ENCODE measurements at places on chromosomes 16 and 17.

GRCh38 chr16:56340864-56341365 lies 84.4 kb downstream of the AMFR start:
- no peak for DNase-seq

DNA sequence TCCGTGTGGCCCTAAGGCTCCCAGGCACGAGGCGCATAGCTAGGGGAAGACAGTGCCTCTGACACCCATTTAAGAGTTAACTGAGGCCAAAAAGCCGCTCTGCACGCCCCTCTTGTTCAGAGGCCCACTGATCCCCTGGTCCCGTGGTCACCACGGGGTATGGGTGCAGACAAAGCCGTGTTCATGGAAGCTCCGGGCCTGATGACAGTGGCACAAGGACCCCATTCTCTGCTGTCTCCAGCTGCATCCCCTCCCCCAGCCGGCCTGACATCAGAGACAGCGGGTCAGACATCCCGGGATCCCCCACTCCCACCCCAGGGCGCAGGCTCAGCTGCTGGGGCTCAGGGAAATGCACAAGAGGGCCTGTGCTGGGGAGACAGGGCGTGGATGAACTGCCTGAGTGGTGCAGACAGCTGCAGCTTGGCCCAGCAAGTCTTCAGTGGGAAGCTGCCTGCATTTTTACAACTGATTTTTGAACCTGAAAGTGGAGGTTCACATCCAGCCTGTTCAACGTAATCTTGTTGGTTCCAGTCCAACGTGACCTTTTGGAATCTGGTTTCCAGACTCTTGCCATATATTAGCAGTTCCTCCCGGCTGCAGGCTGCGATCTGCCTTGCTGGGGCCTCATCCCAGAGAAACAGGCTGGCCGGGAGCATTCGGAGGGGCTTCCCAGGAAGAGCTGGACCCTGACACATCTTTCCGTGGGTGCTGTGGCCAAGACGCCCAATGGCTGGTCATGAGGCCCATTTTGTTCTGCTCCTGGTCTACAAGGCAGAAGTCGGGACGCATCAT lies 9.7 kb upstream of the BAHCC1 start:
- DNase-seq = peak; percentile 53

GRCh38 chr16:67391424-67392300 lies 1.6 kb downstream of the TPPP3 start:
- DNase-seq = peak; percentile 43

- DNase-seq = no peak
Measured at GRCh38 chr16:17228048-17228707, 242.6 kb downstream of the XYLT1 start.

- no peak for DNase-seq
Measured at GRCh38 chr16:2237102-2237482, 848 bp downstream of the DNASE1L2 start.

DNA sequence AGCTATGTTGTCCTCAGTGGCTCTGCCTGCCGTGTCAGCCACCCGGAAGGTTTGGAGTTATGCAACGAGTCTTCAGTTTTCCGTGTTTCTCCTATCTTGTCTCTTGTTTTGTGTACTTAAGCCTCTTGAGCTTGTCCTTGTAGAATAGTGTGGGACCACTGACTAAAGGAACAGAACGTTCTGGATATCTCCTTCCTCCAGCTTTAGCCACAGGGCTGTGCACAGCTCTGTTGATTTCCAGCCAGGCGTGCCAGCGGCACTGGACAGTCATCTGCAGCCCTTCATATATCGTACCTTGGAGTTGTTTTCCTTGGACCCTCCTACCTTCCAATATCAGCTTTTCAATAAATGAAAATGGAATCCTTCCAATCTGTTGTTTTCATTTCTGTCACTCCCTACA lies 39.8 kb downstream of the TMEM11 start:
- peak; percentile 40 for DNase-seq

DNA sequence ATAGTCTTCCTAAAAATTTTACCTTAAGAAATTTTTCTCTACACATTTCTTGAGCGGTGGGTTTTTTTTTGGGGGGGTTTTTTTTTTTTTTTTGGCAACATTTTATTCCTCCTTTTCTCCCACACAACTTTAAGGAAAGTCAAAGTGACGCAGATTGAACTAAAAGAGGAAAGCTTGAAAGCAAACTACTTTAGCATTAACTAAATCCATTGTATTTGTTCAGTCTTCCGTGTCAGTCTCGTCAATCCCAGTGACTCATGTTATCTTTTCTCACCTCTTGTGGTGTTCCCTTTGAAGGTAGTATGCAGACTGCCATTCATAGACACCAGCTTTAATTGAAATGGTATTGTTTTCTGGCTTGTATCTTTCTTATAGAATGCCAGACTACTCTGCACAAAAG lies 39.3 kb downstream of the TADA2A start:
- DNase-seq = no peak

DNA sequence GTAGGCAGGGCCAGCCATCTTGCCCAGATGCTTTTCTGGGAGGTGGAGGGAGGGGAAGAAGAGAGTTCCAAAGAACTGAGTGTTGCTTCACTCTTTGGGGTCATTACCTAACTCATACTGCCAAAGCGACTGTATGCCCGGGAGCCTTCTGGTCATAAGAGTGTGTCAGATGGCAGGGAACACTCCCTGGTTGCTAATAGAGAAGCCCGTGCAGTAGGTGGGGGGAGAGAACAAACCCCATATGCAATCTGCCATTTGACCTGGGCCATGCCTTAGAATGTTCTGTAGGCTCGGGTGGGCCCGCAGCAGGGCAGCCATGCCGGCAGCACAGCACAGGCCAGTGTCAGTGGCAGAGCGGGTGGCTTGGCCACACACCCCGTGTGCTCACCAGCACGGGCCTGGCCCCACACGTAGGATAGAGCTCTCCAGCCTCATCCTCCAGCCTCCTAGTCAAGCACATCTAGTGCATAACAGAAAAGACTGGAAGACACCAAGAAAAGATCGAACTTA lies 120.5 kb downstream of the SOCS1 start:
- no peak for DNase-seq

DNA sequence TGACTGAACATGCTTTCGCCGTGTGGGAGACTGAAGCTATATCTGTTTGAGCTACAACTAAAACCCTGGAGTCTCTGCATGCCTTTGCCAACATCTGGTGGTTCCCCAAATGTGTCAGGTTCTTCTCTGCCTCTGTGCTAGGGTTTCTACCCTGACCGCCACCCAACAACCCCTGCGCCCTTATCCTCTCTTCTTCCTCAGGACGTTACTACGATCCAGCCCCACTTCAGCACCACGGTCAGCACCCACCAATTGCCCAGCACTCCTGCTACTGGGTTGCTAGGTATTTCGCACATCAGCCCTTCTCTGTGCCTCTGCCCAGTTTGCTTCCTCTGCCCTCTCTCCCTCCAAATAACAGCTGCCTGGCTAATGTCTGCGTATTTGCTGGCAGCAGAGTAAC lies 106.3 kb upstream of the HSBP1 start:
- no peak for DNase-seq

- DNase-seq = no peak
Measured at GRCh38 chr16:29862383-29862883, 593 bp downstream of the CDIPT start.

- no peak for DNase-seq
Measured at GRCh38 chr17:7290685-7291084, 3.8 kb downstream of the YBX2 start.

DNA sequence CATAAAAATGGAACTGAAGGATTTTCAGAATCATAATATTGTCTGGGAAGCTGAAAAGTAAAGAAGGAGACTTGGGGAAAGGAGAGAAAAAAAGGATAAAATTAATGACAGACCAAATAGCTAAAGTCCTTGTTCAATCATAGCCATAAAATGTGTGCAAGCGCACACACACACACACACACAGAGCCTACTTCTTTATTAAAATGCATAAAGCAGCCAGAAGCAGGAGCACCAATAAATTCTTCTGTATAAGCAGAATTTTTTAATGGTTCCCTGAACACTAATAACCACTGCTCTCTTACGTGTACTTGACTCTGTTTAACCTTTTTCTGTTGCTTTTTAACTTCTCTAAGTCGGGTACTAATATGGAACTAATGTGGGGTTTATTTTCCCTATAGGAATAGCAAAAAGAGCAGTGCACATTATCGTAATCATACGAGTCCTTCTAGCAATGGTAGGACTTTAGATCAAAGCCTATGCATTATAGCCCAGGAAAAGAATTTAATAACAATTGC lies 131.0 kb upstream of the PSMD7 start:
- DNase-seq = no peak

GRCh38 chr17:82729479-82730260 lies 5.7 kb upstream of the FN3K start:
- no peak for DNase-seq

DNA sequence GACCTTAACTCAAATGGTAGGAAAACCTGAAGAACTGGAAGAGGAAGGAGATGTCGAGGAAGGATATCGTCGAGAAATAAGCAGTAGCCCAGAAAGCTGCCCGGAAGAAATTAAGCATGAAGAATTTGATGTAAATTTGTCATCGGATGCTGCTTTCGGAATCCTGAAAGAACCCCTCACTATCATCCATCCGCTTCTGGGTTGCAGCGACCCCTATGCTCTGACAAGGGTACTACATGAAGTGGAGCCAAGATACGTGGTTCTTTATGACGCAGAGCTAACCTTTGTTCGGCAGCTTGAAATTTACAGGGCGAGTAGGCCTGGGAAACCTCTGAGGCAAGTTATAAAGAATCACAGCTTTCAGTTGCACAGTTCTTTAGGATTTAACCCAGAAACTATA lies 15.5 kb downstream of the ERCC4 start:
- no peak for DNase-seq

- DNase-seq = no peak
Measured at GRCh38 chr16:70576431-70577255, 53.0 kb downstream of the SF3B3 start.

DNA sequence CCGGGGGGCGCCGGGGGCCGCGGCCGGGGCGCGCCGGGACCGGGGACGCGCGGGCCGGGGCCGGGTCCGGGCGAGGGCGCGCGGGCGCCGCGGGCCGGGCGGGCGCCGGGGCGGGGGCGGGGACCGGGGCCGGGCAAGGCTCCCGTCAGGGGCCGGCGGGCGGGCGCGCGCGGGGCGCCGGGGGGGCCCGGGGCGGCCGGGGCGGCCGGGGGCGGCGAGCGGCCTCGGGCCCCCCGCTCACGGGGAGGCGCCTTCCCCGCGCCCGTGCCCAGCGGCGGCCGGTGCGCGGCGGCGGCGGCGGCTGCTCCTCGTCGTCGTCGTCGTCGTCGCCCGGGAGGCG lies 563 bp downstream of the ZCCHC14 start:
- no peak for DNase-seq

DNA sequence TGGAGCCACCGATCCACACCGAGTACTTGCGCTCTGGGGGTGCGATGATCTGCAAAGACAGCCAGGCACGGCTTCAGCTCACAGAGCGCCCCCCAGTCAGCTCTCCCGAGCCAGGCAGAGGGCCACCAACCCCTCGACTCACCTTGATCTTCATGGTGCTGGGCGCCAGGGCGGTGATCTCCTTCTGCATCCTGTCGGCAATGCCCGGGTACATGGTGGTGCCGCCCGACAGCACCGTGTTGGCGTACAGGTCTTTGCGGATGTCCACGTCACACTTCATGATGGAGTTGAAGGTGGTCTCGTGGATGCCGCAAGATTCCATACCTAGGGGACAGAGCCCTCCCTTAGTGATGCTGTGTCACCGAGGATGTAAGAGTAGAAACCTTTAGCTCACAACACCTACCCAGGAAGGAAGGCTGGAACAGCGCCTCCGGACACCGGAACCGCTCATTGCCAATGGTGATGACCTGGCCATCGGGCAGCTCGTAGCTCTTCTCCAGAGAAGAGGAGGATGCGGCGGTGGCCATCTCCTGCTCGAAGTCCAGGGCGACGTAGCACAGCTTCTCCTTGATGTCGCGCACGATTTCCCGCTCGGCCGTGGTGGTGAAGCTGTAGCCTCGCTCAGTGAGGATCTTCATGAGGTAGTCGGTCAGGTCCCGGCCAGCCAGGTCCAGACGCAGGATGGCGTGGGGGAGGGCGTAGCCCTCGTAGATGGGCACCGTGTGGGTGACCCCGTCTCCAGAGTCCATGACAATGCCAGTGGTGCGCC lies 1.6 kb downstream of the ACTG1 start:
- DNase-seq = no peak

DNA sequence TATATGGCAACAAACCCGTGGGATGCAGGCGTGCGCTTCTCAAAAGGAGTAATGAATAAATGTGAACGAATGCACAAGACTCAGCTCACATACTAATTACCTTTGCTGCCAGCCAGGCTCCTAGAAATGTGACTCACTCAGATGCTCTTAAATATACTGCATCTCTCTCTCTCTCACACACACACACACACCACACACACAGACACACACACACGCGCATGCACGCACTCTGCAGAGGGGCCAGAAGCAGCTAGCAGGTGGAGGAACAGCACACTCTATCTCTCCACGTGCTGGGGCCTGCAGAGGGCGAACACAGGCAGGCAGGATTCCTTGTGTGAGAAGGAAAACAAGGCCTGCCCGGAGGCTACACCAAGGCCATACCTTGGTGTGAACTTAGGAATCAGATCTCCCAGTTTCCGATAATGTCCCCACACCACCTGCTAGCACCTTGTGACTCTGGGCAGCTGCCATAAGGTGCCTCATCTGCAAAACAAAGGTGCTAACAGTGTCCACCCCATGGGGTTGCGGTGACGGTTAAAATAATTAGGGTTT lies 5.3 kb downstream of the GPRC5B start:
- no peak for DNase-seq

- DNase-seq = peak; percentile 48
Measured at GRCh38 chr17:80724775-80725266, 180.2 kb downstream of the RPTOR start.

DNA sequence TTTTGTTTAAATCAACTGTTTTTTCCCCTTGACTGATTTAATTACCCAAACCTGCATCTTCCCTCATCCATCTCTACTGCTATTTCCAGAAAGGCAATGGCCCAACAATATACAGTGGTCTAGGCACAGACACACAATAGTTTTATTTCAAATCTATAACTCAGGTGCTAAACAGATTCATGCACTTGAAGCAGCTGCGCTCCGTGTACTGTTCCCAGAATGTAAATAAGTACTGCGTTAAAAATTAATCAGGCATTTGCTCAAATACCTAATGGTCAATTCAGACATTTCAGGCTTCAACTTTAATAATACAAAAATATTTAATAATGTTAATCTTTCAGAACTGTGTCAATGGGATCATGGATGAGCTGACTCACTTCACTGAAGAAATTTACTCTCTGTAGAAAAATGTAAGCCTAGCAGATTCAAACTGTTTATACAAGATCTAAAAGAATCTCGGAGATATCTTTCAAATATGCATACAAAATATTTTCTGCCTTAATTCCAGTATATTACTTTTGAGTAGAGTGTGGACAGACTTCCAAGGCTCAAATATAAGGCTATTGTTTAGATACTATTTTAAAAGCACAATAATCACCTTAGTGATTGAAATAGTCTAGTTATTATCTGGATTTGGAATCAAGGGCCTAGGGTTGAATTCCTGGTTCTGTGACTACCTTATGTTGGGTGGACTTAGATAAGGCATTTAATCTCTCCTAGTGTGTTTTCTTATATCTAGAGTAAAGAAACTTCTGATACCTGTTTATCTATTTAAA lies 97.4 kb upstream of the PSMD7 start:
- no peak for DNase-seq

GRCh38 chr16:64312980-64313379 lies 808.9 kb downstream of the CDH11 start:
- DNase-seq = no peak

- DNase-seq = no peak
Measured at GRCh38 chr16:76193906-76194615, 83.1 kb upstream of the CNTNAP4 start.

- DNase-seq = no peak
Measured at GRCh38 chr16:57478396-57479204, 7.7 kb downstream of the DOK4 start.

- DNase-seq = no peak
Measured at GRCh38 chr16:80518436-80518835, 22.4 kb upstream of the DYNLRB2 start.

All from ovary (tissue), 10 donors.